CD4-positive, alpha-beta T cell treated with Interleukin-17A for 1 hour (primary cell): ENCODE measurements at places on chromosomes 5 and 9.
A peak's percentile ranks its signal among the peaks of the same experiment; 100 is the strongest.

DNA sequence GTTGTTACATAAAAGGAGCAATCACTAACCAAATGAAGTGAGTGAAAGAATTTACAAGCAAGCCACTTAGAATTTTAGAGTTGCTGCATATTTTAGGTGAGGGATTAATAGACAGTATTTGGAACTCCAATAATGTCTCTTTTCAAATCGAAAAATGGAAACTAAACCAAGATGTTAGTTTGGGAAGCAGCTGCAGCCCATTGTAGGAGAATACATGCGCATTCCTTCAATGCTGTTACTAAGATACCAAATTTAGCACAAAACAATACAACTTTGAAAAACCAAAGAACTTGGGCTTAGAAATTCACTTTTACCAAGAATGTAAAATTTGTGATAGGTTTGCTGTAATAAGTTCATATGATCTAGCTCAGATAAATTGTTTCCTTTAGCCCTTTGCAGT, 411.8 kb upstream of the CDH6 start:
- DNase-seq: no peak

DNA sequence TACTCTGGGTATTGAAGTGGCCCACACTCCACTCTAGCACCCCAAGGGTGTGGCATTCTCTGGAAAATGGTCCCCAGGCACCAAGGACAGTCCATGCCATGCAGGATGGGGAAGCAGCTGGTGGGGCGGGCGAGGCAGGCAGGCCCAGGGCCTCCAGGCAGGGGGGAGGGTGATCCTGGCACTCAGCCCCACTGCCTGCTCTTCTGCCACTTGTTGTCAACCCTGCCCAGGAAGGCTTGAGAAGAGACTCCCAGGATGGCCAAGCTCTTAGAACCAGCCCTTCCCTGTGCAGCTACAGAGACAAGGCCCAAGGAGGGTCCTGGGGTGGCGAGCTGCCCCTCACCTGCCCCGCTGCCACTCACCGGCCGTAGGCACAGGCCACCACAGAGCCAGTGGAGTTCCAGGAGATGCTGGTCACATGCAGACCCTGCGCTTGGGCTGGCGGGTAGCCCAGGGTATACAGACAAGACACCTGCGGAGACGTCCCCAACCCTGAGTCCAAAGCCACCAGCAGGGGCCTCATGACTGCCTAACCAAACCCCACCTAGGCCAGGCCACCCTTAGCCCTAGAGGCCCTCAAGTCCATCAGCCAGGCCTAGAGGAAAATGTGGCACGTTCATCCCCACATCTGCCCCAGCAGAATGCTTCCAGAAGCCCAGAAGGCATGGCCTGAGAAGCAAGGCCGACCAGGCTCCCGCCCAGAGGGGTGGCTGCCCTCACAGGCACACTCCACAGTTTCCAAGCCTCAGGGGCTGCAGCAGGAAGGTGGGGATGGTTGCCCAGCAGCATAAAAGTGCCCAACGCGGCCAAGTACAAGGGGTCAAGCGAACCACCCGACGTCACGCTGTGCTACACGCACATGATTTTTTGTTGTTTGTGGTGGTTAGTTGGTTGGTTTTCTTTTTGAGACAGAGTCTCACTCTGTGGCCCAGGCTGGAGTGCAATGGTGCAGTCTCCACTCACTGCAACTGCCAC, 19.8 kb downstream of the DYNC2I2 start:
- no peak for DNase-seq

DNA sequence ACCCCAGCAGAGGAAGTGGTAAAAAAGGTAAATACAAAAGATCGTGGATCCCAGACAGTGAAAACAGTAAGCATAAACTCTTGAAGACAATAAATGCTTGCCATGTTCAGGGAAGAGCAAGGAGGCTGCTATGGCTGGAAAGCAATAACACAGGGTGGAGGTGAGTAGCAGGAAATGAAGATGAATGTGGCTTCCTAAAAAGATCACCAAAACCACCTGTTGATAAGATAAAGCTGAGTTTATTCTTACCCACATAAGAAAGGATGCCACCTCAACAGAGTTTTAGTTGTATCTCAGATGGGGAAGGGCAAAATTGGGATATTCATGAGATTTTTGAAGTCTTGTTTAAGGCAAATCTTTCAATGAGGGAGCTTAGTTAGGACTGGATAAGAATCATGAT, 273.3 kb downstream of the MSX2 start:
- no peak for DNase-seq

DNA sequence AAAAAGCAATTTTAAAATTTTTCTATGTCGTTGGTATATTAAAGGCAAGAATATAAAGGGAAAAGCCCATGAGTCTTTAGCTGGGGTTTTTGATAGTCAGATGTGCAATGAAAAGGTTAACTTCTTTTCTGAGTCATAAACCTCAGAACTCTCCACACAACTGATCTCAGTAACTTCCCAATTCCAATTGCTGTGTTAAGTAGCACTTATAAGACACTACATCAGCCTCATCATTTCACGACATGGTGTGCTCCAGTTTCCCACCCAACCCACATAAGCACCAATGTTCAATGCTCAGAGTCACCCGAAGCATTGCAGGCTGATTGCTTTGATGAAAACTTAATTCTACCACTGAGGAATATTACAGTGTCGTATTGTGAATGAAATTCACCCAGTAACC, 155.8 kb downstream of the TSSK1B start:
- no peak for DNase-seq

GRCh38 chr5:135594416-135594960, 15.7 kb upstream of the CXCL14 start:
- no peak for DNase-seq

GRCh38 chr9:99474186-99474585, 252.1 kb downstream of the SEC61B start:
- no peak for DNase-seq

DNA sequence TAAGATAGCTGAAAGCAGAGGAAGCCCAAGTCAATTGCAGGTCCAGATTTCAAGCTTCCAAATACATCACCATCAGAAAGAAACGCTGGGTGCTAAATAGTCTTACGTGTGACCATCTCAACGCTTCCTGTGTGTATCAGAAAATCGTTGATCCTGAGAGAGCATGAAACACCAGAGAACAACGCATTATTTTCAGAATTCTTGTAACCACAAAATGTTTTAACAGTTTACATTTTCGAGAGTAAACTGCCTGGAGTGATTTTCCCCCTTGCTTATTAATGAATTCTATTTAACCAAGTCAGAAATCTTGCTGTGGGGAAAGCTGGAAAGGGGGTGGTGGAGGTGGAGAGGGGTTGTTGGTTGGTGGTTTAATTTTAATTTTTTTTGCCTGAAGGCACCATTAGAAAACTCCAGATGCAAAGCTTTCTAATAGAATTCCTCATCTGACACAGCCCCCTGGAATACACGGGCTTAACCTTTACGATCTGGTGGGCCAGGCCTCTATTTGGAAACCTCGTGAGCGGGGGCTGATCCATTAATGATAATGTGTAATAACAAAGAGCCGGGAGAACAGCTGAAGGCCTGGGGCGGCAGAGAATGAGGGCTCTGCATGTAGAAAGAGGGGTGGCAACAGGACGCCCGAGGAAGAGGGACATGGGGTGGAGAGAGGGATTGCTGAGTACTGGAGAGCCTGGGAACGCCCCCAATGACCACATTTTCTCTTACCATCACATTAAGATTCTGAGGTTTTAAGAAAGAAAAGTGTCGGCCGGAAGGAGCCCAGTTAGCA, 124.5 kb upstream of the NFIB start:
- DNase-seq: no peak

DNA sequence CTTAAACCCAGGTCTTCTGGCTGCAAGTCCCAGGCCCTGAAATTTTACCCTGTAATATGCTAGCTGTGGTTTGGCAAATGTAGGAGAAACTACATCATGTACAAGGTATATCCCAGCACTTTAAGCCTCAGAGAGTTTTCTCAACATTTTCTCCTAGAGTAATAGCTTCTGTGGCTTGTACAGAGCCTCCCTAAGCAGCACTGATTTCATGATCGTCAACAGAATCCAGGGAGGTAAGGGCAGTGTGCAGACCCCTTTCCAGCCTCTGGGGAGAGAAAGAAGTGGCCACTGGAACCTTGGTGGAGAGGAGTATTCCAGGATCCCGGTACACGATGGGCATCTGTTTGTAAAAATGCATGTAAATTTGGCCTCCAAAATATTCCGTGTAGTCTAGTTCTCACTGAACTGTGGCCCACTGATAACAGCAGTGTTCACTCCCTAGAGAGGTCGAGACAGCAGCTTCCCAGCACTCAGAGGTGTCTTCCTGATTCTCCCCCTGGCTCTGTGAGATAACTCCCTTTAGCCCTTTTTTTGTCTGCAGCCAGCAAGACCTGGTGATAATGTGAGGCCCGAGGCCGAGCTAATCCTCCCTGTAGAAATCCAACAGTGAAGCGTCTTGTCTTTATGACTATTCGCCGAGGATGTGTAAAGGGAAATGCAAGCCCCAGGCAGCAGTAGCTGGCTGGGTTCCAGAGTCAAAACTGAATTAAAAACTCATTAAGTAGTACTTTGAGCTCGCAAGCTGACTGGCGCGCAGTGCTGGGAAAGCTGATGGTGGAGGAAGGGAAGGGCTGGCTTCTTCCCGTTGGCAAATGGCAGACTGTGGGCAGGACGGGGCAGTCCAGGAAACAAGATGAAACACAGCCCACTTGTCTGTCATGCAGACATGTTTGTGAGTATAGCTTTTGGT, 59.0 kb downstream of the MAP1B start:
- no peak for DNase-seq

DNA sequence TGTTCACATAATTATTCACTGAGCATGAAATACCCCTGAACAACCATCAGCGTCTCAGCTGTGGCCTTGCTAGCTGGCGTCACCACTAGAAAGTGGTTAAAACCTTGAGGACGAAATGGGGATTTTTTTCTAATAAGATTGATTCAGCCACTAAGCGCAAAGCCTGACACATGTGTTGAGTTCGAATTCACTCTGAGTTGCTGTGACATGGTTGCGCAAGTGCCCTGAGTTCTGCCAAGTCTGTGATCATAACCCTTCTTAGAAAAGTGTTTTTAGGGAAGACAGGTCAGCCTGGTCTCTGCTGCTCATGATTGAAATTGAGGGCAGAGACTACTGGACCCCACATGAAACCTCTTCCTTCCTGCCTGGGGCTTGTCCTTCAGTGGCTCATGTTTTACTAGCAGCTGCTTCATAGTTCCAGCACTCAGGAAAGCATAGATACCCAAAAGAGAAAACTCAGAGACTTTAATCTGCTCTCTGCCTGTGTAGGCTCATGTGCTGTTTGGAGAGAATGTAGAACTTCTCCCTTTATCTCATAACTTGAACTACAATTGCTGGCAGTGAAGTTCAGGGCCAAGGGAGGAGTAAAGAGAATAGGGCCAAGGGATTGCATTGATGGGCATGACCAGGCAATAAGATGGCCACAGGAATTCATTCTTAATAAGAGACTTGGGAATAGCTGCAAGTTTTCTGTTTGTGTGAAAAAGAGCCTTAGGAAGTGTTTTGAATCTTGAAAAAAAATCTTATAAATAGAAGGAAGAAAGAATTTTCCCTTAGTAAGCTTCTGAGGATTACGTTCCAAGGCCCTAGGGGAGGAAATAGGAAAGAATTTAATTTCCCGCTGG, 66.8 kb upstream of the CXCL14 start:
- DNase-seq: no peak

GRCh38 chr5:135739383-135739981, 95.0 kb upstream of the SLC25A48 start:
- no peak for DNase-seq

- DNase-seq: no peak
Observed at GRCh38 chr9:16794871-16795639, 75.4 kb downstream of the BNC2 start.

GRCh38 chr5:169637549-169638121, 560 bp downstream of the DOCK2 start:
- DNase-seq: peak; percentile 77

DNA sequence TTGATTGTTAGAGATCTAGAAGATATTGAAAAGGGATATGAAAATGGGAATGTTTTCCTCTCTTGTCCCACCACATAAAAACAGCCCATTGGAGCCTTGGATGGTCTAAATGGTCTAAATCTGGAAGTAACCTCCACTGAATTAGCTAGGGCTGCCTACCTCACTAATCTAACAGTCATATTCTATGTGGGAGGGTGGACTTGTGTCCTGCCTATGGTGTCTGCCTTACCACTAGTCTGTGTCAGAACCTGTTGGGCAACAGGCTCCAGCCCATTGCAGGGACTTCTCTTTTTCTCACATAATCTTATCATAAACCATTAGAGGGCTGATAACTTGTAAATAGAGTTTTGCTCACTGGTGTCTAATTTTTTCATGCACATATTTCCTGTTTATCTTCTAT, 548.8 kb upstream of the CDH18 start:
- no peak for DNase-seq

- no peak for DNase-seq
Observed at GRCh38 chr5:42061121-42061520, 136.0 kb downstream of the FBXO4 start.

DNA sequence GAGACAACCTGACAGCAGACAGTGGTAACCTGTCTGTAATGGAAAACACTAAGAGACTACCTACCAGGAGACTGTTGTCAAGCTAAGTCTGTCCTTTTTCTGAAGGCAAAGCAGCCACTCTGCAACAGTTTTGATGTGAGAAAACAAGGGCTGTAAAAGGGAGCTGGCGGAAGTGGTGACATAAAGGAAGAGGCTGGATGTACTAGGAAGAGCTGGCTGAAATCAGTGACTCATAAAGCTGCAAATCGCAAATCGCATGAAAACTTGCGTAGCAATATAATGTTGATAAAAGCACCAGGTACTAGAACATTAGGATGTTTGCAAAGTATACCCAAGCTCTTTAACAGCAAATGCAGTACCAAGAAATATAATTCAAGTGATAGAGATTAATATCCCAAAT, 1.4 kb downstream of the NSUN2 start:
- no peak for DNase-seq

- no peak for DNase-seq
Observed at GRCh38 chr5:165405340-165405739, 1899.9 kb downstream of the MAT2B start.

GRCh38 chr5:122175852-122176251, 46.5 kb downstream of the ZNF474 start:
- DNase-seq: no peak

GRCh38 chr5:36056422-36056821, 10.3 kb downstream of the UGT3A2 start:
- DNase-seq: no peak
